Mucosa of gallbladder (tissue), 1 donor: ENCODE measurements at places on chromosomes 1 and 21. TPM values are rescaled to one million over a fixed set of nuclear protein-coding genes. Genes with fewer than 3 reads are reported as not detected.

Gene CELA2A
- 1.8 TPM for total RNA-seq

Gene KRTAP10-8
- total RNA-seq, result not detected

Gene SCNM1
- 36.4 TPM for total RNA-seq

Gene OSCP1
- total RNA-seq, result 17.1 TPM

Gene RGS18
- total RNA-seq, result 2.4 TPM

Gene CNIH3
- total RNA-seq, result 1.5 TPM
